ENCODE measurements at places on chromosomes 7 and 10.

DNA sequence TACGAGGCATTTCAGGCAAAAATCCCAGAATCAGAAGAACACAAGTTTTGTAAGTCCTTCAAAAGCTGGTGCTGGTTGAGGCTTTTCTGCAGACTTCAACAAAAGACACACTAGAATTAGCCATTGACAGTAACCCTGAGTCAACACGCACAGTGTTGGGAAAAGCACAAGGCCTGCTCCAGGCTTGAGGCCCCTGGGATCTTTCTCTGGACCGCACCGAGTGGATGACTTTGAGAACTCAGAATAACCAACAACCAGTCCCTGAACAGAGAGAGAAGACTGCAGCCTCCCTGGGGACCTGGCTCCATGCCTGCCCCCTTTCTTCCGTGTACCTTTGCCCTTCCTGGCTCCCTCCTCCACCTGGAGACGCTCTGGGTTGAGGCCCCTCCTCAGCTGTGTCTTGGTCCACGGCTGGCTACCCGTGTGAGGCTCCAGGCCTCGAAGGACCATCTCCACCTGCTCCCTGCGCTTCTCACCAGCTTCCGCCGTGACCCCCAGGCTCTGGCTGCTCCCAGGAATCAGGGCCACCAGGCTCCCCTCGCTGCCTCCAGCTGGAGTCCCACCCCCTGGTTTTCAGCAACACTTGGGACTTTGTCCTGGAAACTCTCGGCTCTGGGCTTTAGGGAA is 28.4 kb downstream of the DIP2C start:
- no peak for DNase-seq

GRCh38 chr7:143901332-143901667 is 676 bp downstream of the TCAF1 start:
- peak; percentile 53 for DNase-seq

- no peak for DNase-seq
These were observed 7.6 kb upstream of the GPAM start for GRCh38 chr10:112191041-112191590.

GRCh38 chr7:156754201-156754600 is 113.6 kb downstream of the RNF32 start:
- no peak for DNase-seq

- no peak for DNase-seq
These were observed 150.2 kb upstream of the EEPD1 start for GRCh38 chr7:36002900-36003299.

- no peak for DNase-seq
These were observed 116.4 kb upstream of the ITGB1 start for GRCh38 chr10:33074443-33074842.

DNA sequence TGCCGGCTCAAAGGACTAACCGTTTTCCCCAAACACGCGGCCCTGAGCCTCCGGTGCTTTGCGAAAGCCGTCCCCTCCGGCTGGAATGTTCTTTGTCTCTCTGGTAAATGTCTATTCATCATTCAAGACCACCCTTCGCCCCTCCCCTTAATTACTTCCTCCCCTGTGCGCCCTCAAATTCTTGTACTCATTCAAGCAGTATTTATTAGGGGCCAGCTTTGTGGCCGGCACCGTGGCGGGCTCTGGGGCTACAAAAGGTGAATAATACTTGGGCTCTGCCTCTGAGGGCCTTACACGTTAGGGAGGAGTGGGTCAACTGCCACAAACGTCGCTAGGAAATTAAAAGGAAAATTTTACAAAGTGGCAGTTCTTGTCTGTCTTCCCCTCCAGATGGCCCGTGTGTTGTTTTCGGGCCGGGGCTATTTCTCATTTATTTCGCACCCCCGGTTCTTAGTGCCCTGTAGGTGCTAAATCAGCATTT is 1.5 kb upstream of the MEST start:
- DNase-seq = no peak

GRCh38 chr7:47465191-47465590 is 116.7 kb downstream of the TNS3 start:
- no peak for DNase-seq

DNA sequence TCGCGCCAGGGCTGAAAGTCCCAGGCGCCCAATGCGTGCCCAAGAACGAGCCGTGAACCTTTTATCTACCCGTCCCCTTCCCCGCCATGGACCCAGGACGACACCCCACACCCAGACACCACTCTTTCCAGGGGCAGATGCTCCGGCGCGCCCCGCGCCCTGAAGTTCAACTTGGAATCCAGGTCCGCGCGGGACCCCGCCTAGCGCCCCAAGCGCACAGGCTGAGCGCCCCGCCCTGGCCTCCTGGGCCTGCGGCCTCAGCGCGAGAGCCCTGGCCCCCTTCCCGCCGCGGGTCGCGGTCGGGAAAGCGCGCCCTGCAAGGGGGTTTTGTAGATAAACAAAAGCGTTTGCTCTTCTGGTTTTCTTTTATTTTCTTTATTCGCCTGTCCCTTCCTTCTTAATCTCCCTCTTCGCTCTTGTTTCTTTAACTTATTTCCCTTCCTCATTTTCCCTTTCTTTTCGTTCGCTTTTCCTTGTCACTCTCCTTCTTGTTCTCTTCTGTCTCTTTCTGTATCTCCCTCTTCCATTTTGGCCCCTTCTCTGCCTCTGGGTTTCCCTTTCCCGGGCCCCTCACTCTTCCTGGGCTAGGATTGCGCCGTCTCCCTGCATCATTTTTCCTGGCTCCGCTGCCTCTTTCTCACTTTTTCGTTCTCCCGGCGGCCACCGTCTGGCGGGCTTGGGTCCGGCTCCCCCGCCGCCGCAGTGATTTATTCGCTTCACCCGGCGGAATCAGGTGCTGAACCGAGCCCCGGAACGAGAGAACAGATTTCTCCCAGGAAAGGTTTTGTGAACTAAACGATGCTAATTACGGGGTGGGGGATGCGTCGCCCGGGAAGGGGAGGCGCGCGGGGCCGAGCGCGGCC is 15.3 kb upstream of the PAX2 start:
- no peak for DNase-seq

DNA sequence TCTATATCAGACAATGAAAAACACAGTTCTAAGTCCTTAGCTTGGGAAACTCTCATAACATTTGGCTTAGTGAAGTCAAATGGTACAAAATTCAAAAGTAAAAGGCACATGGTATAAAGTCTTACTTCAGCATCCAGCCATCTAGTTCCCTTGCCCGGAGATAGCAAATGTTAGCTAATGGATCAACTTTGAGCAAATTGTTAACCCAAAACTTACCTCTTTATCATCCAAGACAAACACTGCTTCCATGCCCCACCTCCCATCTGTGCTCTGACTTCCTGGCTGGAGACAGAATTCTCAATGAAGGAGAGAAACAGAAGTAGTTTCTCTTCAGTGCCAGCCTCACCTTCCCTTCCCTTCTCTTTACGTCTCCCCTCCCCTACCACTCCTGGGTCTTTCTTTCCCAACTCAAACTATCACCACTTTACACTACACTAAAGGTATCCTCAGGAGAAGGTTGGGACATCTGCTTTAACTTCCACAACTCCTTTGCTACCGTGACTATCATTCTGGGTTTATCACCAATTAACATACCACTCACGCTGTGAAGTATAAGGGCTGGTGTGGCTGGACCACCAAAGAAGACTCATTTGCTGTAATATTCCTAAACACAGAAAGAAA is 21.2 kb upstream of the ZNRF2 start:
- DNase-seq = no peak

GRCh38 chr10:33095867-33096815 is 138.1 kb upstream of the ITGB1 start:
- no peak for DNase-seq

DNA sequence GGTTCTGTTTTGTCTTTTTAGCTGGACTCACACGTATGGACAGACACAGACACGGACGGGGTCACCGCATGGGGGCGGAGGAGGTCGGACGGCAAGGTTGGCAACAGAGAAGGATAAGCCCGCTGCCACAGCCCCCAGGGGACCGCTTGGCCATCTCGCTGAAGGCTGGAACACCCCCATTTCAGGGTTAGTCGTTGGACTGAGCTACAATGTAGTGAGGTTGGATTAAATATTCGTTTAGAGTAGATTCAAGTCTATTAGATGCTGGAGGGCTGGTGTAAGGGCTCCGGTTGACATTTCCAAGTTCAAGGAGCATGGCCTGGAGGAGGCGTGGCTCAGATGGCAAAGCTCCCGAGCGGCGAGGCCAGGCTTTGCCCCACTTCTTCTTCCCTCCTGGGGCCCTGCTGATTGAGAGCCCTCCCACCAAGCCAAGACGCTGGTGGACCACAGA is 35.2 kb downstream of the PPIF start:
- DNase-seq = no peak

DNA sequence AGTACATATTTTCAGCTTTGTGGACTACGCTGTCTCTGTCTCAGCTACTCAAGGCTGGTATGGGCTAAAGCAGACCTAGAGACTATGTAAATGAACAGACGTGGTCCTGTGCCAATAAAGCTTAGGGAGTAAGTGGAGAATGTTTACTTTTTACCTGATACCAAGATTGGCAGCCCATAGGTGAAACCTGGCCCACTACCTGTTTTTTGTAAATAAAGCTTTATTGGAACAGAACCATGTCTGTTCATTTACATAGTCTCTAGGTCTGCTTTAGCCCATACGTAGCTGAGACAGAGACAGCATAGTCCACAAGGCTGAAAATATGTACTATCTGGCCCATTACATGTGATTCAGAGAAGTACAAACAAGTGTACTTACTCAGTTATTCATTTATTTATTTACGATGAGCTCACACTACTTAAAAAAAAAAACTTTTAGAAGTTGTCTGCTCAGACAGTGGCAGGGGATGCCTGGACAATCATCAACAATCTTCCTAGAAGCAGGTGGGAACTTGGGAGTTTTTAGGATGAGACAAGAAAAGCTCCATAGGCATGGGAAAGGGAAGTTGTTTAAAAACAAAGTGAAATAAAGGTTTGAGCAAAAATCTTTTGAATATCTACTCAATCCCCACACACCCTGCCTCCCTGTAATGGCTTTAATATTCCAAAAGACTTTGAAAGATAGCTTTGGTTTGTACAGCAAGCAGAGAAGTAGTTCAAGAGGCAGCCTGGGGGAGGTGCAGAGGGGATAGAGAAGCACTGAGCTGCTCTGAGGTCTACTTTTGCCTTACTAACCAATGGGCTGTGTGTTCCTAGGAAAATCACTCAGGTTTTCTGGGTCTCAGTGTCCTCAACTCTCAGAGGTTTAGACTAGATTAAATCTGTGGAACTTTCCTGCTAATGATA is 114.4 kb upstream of the AFAP1L2 start:
- no peak for DNase-seq

DNA sequence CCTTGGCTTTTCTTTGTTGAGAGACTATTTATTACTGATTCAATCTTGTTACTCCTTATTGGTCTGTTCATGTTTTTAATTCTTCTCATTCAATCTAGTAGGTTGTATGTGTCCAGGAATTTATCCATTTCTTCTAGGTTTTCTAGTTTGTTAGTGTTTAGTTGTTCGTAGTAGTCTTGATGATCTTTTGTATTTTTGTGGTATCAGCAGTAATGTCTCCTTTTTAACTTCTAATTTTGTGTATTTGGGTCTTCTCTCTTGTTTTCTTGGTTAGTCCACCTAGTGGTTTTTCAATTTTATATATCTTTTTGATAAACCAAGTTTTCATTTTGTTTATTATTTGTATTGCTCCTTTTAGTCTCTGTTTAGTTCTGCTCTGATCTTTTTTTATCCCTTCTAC is 546.9 kb upstream of the TPK1 start:
- no peak for DNase-seq

DNA sequence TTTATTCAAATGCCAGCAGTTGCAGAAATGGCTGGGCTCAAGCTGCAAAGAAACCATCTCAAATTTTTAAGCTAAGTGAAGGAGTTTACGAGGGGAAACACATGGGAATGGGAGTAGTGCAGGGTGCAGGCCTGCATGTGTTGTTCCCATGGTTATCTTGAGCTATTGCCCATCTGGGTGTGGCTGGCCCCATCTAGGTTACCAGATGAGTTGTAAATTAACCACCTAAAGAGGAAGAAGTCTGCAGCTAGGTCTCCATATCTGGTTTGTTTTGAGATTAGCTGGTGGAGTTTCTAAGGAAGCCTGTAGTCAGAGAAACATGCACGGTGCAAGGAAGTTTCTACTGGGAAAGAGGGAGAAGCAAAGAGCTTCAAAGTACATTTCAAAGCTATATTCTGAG is 23.3 kb upstream of the STEAP2 start:
- no peak for DNase-seq

- peak; percentile 47 for DNase-seq
These were observed 1102.3 kb downstream of the GRM8 start for GRCh38 chr7:126150278-126150958.

DNA sequence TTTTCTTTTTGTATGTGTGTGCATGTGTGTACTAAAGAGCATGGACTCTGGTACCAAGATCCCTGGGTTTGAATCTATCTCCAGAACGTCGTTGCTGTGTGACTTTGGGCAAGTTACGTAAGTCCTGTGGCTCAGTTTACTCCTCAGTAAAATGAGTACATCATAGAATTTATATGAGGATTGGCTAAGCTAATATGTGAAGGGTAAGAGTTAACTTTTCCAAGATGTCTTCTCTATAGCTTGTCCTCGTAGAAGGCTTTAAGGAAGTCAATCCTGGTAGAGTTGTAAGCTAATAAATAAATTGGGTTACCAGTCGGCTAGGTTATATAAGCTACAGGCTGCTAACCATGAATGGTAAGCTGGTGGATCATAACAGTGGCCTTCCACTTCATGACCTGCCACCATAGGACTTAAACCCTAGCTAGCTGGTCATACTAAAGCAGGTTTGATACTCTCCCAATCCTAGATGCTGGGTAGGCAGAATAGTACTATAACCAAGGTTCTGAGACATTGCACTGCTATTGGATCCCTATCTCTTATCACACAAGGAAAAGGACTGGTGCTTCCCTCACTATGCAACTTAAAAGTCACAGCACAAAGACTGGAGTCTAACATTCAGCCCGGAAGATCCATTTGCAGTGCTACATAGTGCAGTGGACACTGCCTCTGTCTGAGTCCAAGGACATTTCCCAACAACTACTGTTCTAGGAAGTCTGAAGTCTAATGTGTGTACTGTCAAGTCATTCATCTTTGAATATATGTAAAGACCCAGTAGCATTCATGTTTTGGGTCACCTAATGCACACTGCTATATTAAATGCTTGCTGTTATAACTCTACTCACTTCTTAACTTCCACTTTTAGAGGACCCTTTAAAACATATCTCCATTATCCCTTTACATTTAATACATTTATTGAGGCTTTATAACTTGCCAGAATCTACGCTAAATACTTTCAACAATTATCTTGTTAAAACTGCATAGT is 156.2 kb downstream of the CRPPA start:
- no peak for DNase-seq

DNA sequence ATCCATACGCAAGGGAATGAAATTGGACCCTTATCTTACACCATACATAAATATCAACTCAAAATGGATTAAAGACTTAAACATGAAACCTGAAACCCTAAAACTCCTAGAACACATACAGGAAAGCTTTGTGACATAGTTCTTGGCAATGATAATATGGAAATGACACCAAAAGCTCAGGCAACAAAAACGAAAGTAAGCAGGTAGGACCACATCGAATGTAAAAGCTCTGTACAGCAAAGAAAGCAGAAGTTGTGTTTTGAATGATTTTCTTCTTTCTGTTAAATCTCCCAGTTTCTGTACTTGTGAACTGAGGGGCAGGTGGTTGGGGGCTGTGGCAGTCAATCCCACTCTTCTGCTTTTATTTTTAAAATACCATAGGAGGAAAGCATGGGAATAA is 368.4 kb upstream of the PODXL start:
- DNase-seq = no peak

- DNase-seq = no peak
These were observed 92.9 kb upstream of the PIP4K2A start for GRCh38 chr10:22807238-22807637.

GRCh38 chr10:116715341-116715740 is 27.0 kb downstream of the HSPA12A start:
- DNase-seq = no peak

GRCh38 chr10:133378251-133379096 is 588 bp upstream of the PAOX start:
- DNase-seq = peak; percentile 60

Data from BE2C (cell line).